Right lung (tissue), 10 donors: ENCODE measurements at places on chromosomes 3 and 15. TPM values are rescaled to one million over a fixed set of nuclear protein-coding genes. Genes with fewer than 3 reads are reported as not detected.

GRCh38 chr15:63474810-63475316 is 29.5 kb upstream of the USP3 start:
- DNase-seq: no peak

- DNase-seq: no peak
Observed at GRCh38 chr15:35669021-35669420, 123.1 kb upstream of the DPH6 start.

DNA sequence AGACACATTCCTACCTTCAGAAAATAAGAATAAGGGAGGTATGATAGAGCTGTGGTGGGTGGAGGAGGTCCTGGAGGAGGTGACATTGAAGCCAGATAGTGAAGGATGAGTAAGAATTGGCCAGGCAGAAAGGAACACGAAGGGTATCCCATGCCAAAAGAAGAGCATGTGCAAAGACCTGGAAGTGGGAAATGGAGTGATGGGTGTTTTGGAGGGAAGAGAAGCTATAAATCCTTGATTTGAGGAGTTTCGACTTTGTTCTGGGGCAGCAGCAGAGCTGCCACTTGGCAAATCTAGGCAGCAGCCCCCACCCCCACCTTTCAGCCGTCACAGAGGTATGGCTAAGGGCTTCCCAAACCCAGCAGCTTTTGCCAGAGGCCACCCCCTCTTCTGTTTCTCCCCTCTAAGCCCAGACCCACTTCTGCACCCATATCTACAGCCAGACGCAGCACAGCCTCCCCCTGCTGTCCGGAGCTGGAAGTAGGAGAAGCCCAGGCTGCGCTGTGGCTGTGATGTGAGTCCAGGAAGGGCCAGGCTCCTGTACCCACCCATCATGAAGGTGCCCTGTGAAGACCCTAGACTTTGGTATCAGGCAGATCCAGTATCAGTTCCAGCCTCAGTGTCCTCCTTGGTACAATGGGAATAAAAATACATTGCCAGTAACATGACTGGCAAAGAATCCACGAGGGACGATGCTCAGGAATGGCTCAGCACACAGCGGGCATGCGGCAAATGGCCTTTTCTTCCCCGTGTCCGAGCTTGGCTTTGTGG is 188.7 kb upstream of the LINGO1 start:
- peak; percentile 64 for DNase-seq

The KIF23 gene
- polyA plus RNA-seq: 20.6 TPM

DNA sequence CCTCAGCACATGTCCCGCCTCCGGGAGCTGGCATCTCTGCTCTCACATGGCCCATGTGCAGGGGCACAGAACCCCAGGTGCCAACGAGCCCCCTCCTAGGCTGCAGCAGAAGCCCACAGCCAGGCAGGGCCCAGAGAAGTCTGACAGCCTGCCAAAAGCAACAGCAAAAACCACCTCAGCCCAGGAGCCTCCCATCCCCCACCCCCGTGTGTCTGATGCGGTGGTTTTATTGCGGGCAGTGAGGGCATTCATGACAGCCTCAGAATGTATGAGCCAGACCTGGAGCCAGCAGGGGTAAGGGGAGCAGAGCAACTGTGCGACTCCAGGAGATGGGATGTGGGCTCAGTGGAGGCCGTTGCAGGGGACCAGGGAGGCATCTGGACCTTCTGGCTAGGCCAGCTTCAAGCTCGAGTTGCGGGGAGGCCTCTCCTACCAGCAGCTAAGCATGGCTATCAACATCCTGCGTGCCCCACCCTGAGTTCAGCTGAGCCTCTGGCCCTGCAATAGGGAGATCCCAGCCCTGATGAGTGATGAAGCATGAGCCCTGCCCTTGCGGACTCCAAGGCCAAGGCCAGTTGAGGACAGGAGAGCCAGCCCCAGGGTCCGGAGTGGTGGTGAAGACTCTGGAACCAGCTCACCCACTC is 52.5 kb downstream of the CYP11A1 start:
- DNase-seq: no peak

The MCF2L2 gene
- 3.2 TPM for polyA plus RNA-seq

The EFHB gene
- polyA plus RNA-seq: 3.6 TPM

GRCh38 chr15:43794269-43795037 is 2.3 kb downstream of the SERF2 start:
- DNase-seq: no peak

The PLSCR5 gene
- polyA plus RNA-seq: not detected

GRCh38 chr3:84547971-84548970 is 410.5 kb upstream of the CADM2 start:
- DNase-seq: peak; percentile 9

GRCh38 chr15:91517491-91518200 is 335.9 kb upstream of the SLCO3A1 start:
- no peak for DNase-seq

The OGG1 gene
- polyA plus RNA-seq: 68.7 TPM

GRCh38 chr15:78103406-78104118 is 11.2 kb downstream of the SH2D7 start:
- DNase-seq: no peak
